ENCODE measurements at places on chromosomes 12 and 14.

- peak; percentile 95 for DNase-seq
These were observed 124.5 kb downstream of the GPR65 start for GRCh38 chr14:88129306-88130056.

- DNase-seq: peak; percentile 64
These were observed 61.4 kb downstream of the HMGA2 start for GRCh38 chr12:65885716-65886115.

- DNase-seq: no peak
These were observed 60.0 kb downstream of the HRK start for GRCh38 chr12:116821291-116821690.

DNA sequence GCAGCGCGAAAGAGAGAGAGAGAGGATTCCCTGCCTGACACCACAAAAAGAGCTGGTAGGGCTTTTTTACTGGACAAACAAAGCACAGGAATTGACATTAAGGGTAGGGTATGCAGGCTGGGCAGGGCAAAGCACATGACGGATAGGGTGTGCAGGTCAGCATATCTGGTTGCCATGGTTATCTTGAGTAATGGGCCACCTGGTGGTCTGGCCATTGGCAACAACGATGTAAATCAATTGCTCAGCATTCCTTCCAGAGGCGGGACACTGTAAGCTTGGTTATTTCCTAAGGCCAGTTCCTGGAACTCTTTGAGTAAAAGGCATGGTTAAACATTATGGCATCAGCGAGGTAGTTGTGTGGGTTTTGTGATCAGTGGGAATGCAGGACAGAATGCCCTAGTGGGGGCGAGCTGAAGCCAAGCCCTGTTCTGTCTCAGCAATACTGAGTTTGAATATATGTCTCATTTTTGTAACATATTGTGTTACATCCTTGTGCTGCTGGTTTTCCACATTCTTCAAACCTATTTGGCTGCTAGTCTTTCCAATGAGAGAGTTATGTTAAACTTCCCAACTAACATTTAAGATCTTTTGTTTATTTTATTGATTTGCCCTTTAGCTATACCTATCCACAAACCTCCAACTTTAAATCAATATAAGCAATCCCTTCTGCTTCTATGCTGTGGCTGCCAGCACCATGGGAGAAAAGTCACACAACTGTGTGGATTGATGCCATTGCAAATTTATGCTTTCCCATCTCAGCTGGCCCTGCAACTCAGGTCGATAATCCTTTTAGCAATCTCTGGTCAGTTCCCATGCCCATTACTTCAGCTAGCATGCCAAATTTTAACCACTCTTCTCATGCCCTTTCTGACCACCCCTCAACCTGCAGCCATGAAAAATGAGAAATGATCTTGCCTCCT, 396.7 kb upstream of the PDE3A start:
- DNase-seq: peak; percentile 41

GRCh38 chr14:28773861-28774691, 7.5 kb downstream of the FOXG1 start:
- DNase-seq: peak; percentile 52

- DNase-seq: peak; percentile 9
These were observed 243.1 kb downstream of the BCAT1 start for GRCh38 chr12:24705741-24706358.

GRCh38 chr12:24881227-24881626, 67.7 kb downstream of the BCAT1 start:
- no peak for DNase-seq

- peak; percentile 30 for DNase-seq
These were observed 28.8 kb downstream of the ETNK1 start for GRCh38 chr12:22653791-22654190.

GRCh38 chr14:105526776-105527380, 495 bp downstream of the TMEM121 start:
- DNase-seq: no peak

- DNase-seq: peak; percentile 82
These were observed 67.2 kb upstream of the DIO2 start for GRCh38 chr14:80278293-80279023.

Data from cardiac fibroblast (primary cell).